Cardiac septum (tissue), 1 donor: ENCODE measurements at places on chromosomes 1 and 21.

DNA sequence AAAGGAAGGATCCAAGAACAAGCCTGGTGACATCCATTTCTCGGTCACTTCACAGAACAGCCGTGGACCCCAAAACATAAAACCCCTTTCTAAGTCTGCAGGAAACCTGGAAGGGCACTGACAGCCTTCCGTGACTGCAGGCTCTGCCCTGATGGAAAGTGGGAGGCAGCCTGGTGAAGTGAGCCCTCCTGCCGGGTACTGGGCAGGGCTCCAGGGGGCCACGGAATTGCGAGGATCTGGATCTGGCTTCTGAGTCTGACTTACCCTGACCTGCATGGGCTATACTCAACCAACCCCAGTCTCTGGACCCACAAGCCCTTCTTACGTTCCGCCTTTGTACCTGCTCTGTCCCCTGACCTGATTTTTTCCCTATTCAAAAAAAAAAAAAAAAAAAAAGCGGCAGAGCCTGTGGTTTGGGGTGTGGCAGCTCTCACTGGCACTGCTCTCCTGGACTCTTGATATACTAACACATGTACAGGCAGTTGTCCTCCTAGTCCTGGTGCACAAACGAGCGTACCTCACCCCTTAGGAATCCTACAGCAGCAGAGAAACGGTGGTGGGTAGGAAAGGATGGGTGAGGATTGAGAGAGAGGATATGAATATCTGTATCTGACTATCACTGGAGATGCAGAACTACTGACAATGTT, 82.9 kb downstream of the BEND5 start:
- DNase-seq, result peak; percentile 5

DNA sequence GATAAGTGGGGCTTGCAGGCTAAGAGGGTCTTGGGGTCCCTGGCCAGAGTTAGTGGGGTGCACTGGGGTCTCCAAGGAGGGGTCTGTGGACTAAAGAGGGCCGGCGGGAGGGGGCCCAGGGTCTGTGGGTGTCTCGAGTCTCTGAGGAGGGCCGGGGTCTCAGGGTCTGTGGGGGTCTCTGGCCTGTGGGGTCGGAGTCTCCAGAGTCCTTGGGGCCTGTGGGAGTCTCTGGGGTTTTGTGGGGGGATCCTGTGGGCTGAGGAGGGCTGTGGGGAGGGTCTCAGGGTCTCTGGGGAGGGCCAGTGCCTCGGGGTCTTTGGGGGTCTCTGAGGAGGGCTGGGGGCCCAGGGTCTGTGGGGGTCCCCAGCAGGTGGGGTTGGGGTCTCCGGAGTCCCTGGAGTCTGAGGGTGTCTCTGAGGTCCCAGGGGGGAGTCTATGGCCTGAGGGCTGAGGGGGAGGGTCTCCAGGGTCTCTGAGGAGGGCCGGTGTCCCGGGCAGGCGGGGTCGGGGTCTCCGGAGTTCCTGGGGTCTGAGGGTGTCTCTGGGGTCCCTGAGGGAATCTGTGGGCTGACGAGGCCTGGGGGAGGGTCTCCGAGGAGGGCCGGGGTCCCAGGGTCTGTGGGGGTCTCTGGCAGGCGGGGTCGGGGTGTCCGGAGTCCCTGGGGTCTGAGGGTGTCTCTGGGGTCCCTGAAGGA, 628 bp upstream of the PLEKHM2 start:
- no peak for DNase-seq

GRCh38 chr1:236142253-236143103, at the start of gene GPR137B:
Gene GPR137B (plus strand): TSS chr1:236142539. CDS start chr1:236142623, 84 bp downstream.
- peak; percentile 80 for DNase-seq

- DNase-seq, result no peak
Measured at GRCh38 chr1:218207194-218207593, 77.9 kb upstream of the RRP15 start.

DNA sequence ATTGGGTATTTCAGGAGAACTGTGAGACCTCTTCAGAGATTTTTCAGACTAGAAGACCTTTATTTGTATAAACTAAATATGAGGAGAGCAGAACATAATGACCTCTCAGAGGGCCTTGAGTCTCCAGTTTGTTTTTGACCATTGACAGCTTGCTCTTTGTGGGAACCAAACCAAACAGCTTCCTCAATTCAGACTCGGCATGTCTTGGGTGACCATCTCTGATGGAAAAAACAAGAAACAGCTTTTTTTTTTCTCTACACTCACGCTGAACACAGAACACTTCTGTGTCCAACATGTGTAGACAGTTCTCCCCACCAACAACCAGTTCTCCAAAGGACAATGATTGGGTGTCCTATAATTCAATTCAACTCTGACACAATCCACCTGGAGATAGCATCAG, 11.5 kb downstream of the ATP1A4 start:
- DNase-seq, result no peak

DNA sequence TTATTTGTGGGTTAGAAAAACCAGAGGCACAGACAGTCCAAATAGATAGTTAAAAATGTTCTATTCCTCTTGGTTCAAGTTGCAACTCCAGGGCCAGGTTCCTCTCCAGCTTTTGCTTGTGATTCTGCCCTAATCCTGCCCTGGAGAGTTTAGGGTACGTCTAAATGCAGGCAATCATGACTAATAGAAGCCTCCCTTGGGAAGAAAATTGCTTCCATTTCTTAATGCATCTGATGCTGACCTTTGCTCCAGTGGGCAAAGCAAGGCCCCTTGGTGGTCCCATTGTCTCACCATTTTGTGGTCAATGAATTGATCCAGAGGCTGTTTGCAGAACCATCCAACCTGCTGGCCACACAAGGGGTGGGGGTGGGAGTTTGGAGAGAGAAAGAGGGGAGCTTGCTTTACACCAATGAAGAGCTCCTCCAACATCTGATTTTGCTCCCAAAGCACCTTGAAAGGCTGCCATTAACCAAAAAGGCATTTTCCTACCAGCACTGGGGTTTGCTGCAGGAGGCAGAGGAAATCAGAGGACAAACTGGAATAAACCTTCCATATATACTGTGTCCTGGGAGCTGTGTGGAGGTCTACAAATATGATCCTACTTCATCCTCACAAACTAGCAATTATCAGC, 31.3 kb downstream of the C8B start:
- DNase-seq, result no peak

- DNase-seq, result no peak
Measured at GRCh38 chr1:116308276-116308675, 64.8 kb upstream of the ATP1A1 start.

DNA sequence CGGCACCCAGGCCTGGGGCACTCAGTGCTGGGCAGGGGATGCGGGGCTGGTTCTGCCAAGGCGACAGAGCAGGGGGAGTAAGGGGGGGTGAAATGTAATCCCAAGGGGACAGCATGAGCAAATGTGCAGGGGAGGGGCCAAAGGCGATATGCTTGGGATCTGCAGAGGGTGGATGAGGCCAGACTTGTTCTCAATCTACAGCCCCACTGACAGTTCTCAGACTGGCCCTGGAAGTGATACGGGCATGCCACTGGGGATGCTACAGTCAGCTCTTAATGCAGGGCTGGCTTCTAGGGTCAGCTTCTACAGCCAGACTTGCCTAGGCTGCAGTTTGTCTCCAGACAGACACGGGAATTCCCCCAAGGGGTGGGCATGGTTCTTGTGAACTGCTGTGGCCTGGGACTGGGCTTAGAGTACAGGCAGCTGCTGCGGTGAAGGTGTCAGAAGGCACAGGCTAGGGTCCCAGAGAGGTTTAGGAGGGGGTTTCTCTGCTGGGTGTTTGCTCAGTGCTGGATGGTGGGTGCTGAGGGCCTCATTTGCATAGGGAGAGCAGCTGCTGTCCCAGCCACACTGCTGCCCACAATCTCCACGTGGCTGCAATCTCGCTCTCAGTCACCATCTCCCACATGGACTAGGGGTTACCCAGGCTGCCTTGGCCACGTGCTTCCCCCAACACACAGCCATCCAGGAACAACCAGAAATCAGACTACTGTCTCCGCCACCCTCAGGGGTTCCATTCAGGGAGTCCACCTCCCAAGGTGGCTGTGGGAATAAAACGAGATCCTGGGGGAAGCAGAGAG, 190.1 kb downstream of the HIVEP3 start:
- DNase-seq, result no peak

DNA sequence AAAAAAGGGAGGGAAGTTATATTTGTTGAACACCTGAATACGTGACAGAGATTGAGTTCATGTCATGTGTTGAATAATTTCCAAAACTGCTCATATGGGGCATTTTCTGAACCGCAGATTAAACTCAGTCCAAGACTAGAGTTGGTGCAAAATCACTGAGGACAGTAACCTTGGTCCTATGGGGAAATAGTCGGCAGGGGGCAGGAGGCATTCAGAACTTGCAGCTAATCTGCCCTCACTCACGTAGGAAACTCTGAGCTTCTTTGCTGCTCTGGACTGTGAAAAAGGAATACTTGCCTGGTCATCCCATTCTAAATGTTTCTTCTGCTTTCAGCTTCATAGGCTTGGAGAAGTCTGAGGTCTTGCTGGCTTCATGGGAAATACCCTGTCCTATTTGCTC, 228.3 kb upstream of the ZP4 start:
- no peak for DNase-seq

- DNase-seq, result no peak
Measured at GRCh38 chr1:50415235-50416149, 7.8 kb downstream of the DMRTA2 start.

- DNase-seq, result no peak
Measured at GRCh38 chr1:38153066-38153777, 106.6 kb upstream of the POU3F1 start.

DNA sequence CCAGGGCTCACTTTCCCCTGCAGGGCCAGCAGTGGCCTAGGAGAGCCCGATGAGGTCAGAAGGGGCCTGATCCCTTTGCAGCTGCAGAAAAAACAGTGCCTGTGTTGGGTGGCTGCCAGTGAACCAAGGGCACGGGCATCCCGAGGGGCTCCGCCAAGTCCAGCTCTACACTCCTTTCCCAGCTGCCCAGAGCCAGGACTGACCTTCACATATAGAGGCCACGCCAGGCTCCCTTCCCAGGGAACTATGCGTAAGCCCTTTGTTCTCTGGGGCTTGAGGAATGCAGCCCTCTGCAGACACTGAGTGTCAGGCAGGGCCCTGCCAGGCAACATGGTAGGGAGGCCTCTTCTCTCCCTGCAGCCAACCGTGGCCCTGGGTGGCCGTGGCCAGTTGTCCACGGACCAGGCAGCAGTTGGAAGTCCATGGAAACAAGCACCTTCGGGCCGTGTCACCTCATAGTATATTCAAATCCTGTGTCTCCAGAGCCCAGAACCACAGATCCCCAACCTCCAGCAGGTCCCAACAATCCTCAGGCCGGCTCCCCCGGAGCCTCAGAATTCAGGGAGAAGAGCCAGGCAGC, 194.0 kb downstream of the NPHP4 start:
- no peak for DNase-seq

GRCh38 chr1:241459186-241459802, 60.3 kb downstream of the FH start:
- DNase-seq, result no peak

DNA sequence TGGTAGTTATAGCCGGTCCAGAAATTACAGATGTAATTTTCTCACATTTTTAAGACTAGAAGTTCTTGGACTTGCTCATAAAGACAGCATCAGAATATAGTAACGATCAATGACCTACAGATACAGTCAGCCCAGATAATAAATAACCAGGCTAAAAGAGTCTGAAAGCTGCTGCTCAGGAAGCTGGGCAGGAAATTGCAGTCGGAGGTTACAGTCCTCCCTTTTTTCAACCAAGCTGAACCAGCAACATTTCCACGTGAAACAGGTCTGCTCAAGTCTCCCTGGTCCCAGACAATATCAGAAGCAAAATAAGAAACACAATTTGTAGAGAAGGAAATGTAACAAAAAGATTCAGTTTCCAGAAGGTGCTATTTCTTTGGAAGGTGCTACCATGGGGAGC, 457.4 kb downstream of the SIPA1L2 start:
- no peak for DNase-seq

- no peak for DNase-seq
Measured at GRCh38 chr1:57506941-57507340, 83.1 kb upstream of the DAB1 start.

DNA sequence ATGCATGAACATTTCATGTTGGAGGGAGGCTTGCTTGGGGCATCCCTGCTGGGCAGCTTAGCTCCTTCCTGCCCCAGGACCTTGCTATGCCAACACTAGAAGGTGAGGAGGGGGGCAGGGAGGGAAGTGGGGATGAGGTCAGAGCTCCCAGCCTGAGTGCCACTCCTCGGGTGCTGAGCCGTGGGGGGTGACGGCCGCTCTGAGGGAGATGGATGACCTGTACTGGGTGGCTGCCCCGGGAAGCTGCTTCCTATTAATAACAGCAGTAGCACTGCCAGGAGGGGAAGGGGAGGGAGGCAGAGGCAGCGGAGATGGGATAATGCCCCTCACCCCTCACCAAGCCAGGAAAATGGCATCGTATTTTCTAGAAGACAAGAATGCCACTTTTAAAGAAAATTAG, 60.6 kb downstream of the UBIAD1 start:
- DNase-seq, result no peak

DNA sequence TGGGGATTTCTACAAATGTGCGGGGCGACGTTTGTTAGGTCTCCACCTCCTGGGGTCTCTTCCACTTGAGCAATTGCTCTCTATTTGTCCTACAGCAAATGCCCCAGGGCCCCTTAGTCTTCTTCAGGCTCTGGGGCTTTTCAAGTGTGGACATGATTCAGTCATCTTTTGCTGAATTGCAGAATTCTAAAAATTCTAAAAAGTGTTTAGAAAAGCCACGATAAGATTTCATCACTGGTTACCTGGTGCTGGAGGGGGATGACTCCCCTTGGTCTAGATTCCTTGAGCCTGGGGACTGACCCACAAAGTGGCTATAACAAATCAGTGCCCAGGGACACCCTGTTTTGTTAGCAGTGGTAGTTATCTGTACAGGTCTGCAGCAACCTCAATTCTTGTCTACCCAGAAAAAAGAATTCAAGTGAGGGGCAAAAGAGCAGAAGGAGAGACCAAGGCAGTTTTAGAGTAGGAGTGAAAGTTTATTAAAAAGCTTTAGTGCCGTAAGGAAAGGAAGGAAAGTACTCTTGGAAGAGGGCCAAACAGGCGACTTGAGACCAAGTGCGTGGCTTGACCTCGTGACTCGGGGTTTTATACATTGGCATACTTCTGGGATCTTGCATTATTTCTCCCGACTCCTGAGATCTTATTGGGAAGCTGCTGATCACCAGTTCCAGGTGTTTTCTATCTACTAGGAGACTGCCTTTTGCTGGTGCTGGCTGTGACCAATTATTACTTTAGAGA, 25.2 kb downstream of the PROK1 start:
- DNase-seq, result no peak

DNA sequence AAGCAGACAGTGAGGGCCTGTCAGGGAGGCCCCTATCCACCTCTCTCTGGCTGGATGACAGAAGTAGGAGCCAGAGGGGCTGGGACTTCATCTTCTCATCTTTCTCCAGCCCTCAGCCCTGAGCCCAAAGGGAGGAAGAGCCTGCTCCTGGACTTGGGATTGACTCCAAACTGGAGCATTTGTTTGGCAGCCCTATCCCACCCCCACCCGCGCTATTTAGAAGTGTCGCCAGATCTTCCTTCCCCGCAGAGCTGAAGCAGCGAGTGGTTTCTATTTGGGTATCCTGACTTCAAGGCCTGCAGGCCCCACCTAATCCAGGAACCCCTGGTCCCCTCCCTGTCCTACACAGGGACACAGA, 9.6 kb downstream of the NES start:
- peak; percentile 82 for DNase-seq

GRCh38 chr1:87176087-87176486, 152.6 kb upstream of the LMO4 start:
- no peak for DNase-seq
